ENCODE measurements at places on chromosomes 6 and 20. TPM values are rescaled to one million over a fixed set of nuclear protein-coding genes. Genes with fewer than 3 reads are reported as not detected.

DNA sequence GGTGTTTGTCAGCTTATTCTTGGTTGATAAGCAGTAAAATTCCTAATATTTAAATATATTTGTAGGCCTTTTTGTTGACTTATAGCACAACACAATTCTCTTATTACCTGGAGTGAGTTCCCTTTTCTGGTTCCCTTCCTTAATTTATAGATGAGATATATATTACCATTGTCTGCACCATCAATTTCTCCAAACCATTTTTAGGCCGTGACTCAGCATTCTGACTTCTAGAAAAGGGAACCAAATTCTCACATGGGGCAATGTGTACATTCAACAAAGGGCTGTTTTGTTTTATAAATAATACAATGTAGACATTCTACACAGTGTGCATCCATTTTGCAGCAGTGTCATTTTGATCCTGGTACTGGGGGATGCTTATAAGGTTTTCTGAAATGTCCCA is 52.8 kb downstream of the NCOA7 start:
- no peak for DNase-seq

TRIM31 gene
- total RNA-seq, result not detected

TRIM15 gene
- total RNA-seq, result not detected

SOX18 gene
- 4.2 TPM for total RNA-seq

DNA sequence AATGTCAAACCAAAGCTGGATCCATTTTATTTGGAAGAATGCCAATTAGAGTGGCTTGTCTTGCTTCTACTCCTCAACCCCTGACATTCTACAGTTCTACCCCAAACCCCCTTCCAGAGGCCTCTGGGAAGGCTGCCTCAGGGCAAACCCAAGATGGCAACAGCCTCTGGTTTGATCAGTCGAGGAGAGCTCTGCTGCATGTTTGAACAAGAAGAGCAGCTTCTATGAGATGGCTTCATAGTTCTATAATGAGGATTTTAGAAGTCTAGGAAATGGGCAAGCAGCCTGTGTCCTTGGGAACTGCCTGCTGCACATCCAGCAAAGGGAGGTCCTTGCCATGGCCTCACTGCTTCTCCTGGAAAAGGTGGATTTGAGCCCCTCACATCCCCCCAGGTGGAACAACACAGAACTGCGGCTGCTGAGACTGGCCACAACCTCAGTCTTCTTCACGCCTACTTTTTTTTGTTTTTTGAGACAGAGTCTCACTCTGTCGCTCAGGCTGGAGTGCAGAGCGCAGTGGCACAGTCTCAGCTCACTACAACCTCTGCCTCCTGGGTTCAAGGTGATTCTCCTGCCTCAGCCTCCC is 37.9 kb downstream of the ZC3H12D start:
- DNase-seq, result no peak

BEND6 gene
- total RNA-seq, result 0.27 TPM

TINAG gene
- not detected for total RNA-seq

- DNase-seq, result no peak
Observed at GRCh38 chr20:16711661-16712258, 18.1 kb upstream of the SNRPB2 start.

MTFR2 gene
- not detected for total RNA-seq

- no peak for DNase-seq
Observed at GRCh38 chr6:75463061-75463460, 30.5 kb downstream of the FILIP1 start.

GRCh38 chr6:137494281-137494987 is at the start of gene OLIG3:
Gene OLIG3, minus strand, starts transcription at chr6:137494394. Its CDS starts 224 bp downstream, at chr6:137494170.
- DNase-seq, result no peak

OR2H1 gene
- total RNA-seq, result not detected

GRCh38 chr20:50027611-50028105 is 44.9 kb downstream of the SNAI1 start:
- DNase-seq, result peak; percentile 64

DNA sequence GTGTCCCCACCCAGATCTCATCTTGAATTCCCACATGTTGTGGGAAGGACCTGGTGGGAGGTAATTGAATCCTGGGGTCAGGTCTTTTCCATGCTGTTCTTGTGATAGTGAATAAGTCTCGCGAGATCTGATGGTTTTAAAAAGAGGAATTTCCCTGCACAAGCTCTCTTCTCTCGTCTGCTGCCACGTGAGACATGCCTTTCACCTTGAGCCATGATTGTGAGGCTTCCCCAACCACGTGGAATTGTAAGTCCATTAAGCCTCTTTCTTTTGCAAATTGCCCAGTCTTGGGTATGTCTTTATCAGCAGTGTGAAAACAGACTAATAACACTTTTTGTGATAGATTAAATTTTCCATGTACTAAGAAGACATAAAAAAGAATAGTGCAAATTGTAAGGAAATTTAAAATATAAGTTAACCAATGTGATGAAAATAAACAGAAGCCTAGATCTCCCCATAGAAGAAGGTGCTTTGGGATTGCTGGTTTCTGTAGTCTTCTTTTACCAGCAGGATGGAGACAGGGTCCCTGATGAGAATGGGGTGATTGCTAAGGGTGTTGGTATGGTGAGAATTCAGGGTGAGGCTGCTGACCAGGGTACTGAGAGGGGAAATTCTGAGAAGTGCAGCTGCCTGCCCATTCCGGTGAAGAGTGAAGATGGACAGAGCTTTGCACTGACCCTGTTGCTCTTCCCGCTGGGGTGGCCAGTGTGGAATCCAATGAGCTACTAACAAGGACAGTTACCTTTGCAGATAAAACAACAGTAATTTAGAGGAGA is 50.7 kb downstream of the BMP2 start:
- DNase-seq, result no peak

- no peak for DNase-seq
Observed at GRCh38 chr6:17474289-17474688, 80.9 kb downstream of the CAP2 start.

DNA sequence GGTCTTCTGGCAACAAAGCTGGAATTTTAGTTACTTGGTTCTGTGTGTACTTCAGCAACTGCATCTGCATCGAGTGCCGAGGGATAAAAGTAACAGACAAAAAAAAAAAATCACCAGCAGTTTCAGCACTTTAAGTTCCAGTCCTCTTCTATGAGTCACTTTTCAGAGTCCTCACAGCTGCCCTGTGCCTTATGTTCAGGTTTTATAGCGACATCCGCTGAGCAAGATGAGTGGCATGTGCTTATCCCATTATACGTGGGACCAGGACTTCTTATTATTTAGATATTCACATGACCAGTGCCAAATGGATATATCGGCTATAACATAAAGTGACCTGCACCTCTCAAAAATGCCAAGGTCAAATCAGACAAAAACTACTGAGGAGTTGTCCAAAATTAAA is 242.9 kb downstream of the FOXA2 start:
- DNase-seq, result no peak
